IMR-90 (cell line): ENCODE measurements at places on chromosomes 5 and 9. TPM values are rescaled to one million over a fixed set of nuclear protein-coding genes. Genes with fewer than 3 reads are reported as not detected.

DNA sequence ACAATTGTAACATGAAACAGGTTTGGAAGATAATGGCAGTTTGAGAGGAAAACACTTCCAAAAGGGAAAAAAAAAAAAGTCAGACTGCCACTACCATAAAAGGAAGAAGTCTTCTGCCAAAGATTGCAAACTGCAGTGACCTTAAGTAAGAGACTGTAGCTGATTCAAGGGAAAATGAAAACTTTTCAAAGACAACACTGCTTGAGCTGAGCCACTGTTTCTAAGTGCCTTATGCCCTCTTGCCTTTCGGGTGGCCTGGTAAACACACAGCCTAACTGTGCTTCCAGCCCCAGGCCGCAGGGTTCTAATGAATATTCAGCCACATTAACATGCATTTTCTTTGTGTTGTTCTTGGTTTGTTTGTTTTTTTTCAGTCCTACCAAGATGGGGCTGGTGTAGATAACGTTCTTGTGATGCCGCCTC lies 354.6 kb downstream of the BNC2 start:
- peak; percentile 84 for DNase-seq

SERINC5 gene
- 7.2 and 8.1 TPM in 2 replicates for total RNA-seq

DNA sequence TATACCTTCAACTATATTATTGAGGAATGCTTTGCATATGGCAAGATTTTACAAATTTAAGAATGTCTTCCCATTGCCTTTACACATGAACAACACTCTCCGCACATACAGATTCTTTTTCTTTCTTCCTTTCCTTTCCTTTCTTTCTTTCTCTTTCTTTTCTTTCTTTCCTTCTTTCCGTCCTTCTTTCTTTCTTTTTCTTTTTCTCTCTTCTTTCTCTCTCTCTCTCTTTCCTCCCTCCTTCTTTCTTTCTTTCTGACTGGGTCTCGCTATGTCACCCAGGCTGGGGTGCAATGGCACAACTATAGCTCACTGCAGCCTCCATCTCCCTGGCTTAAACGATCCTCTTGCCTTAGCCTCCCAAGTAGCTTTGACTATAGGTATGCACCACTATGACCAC lies 13.8 kb downstream of the WDR31 start:
- no peak for DNase-seq

GRCh38 chr9:121840838-121841760 lies 189.7 kb downstream of the DAB2IP start:
- DNase-seq = no peak

GRCh38 chr9:88978034-88978433 lies 13.2 kb upstream of the S1PR3 start:
- no peak for DNase-seq

ZCCHC7 gene
- total RNA-seq = 21.4 and 28.7 TPM in 2 replicates

DNA sequence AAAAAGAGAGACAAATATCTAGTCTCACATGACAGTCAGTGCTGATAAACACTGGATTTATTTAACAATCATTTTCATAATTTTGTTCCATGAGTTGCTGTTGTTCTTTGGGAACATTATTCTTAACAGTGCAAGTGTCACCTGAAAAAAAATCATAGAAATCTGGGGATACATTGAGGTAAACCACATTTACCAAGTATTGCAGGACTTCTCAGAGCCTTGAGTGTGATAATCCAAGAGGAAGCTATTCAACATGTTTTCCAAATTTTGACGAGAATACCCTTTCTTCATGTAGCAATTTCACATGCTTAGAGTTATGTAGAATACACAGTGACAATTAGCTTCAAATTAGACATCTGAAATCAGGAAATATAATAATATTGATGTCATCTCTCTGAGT lies 108.5 kb downstream of the MEGF10 start:
- no peak for DNase-seq

- DNase-seq = peak; percentile 45
Measured at GRCh38 chr9:12849486-12850003, 74.7 kb downstream of the LURAP1L start.

- no peak for DNase-seq
Measured at GRCh38 chr5:148626081-148626613, 28.2 kb downstream of the HTR4 start.

SLC6A18 gene
- not detected in 2 replicates for total RNA-seq

DNA sequence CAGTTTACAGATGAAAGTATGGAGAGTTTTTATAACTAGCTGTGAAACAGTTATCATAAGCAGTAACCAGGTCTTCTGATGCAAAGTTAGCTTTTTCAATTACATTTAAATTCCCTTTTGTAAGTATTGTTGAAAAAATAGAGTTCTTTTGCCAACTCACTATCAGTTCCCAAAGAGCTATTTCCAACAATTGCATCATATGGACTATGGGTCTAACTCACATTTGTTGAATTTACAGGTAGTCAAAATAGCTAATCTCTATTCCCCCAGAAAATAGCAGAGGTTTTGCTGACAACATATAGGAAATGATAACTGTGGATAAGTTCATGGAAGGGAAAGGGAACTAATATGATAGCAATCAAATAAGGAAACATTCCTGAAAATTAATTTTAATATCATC lies 1.4 kb downstream of the SPINK1 start:
- DNase-seq = no peak

GRCh38 chr5:87572090-87572489 lies 159.4 kb upstream of the CCNH start:
- no peak for DNase-seq

GRCh38 chr5:163614787-163615186 lies 109.4 kb downstream of the MAT2B start:
- peak; percentile 58 for DNase-seq

DNA sequence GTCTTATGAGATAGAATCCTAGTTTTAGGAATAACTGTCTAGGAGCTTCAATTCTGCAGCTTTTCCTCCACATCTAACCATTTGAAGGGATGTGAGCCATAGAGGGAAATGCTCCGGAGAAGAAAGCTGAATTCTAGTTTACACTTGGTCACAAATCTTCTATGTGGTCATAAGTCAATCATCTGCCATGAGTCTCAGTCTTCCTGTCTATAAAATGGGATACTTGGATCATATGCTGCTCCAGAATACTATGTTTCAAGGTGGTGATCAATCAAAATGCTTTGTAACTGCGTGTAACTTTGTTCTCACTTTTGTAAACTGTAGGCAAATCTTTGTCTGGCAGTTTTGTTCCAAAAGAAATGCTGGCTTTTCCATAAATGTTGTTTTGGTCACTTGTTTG lies 152.0 kb upstream of the SV2C start:
- no peak for DNase-seq

DNA sequence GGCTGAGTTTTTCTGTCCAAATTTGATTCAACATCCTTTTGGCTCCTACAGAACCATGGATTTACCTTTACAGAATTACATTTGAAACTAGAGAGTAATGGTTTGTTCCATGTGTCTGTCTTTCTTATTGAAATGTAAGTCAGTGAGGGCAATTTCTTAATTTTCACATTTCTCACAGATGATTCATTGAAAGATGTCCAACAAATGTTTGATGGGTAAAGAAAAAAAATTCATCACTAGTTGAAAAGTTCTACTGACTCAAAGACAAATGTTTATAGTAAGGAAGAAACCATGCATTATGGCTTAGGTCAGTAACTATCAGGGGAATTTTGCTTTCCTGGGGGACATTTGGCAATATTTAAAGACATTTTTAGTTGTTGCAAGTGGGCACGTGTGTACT lies 131.6 kb upstream of the TRPM3 start:
- DNase-seq = no peak

DNA sequence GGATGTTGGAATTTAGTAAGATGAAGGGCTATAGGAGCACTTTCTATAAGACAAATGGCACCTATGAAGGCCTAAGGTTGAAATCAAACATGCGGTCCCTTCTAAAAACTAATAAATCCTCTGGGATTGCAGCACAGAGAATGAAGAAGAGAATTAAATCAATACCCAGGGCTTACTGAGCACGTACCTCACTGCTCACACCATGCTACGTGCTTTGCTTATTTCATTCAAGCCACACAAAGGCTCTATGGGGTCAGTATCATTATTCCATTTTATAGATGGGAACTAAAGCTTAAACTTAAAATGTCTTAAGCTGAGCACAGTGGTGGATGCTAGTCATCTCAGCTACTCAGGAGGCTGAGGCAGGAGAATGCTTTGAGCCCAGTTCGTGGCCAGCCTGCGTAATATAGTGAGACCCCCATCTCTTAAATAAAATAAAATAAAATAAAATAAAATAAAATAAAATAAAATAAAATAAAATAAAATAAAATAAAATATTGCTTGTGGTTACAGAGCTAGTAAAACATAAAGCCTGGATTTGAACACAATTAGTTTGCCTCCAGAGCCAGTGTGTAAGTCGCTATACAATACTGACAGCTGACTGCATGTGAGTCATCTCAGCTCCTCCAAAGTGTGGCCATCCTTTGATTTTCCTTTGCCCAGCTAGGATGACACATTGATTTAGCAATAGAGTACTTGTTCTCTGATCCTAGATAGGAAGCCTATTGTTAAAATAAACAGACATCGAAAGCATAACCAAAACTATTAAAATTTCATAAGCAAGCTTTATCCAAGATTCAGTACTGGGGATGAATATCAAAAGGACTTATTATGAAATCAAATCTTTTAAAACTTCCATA lies 20.9 kb upstream of the DPYSL3 start:
- peak; percentile 94 for DNase-seq

LHX3 gene
- total RNA-seq = not detected in 2 replicates

DNA sequence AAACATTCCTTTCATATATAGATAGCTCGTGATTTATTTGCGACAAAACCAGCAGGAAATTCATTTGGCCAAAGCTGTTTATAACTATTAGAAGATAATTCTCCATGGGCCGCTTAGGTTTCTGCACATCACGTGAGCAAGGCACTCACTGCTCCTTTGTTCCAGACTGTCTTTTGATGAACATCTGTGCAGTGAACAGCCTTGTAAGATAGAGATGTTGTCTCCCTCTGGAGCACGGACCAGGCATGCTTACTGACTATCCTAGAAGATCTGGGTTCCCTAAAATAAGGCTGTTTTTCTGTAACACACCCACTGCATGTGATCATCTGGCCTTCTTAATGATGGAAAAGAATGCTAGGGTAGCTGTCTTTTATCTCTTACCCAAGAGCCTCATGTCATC lies 30.9 kb downstream of the YIPF5 start:
- peak; percentile 37 for DNase-seq

DNA sequence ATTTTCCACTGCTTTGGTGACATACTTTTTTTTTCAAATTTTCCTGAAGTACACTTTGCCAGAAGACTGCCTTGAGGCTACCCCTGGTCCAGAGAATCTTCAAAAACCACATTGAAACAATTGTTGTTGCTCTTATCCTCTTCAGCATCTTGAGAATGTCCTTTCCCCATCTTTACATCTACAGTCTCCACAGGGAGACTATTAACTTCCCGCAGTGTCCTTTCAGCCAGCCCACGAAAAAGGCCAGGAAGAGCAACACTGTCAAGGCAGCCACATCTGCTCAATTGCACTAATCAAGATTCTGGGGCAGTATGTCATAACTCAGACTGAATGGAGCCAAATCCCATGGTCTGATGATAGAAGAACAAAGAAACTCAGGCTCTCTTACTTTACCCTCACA lies 148.3 kb downstream of the ENC1 start:
- DNase-seq = no peak

DNA sequence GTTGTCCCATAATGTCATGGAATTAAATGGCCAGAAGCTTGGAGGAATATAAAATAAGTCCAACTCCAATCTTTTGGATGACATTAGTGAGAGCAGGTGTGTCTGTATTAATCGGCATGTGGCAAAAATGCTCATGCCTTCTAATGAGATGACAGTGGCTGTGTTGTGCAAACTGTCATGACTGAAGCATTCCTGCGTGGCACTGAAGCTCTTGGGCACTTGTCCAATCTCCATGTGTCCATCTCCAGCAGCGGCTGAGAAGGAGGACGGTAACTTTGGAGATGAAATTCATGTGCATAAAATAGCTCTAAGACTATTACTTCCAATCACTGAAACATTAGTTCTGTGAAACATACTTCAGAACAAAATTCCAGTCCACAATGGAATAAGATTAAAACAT lies 697.5 kb upstream of the GRAMD2B start:
- DNase-seq = no peak

PCA3 gene
- total RNA-seq = not detected in 2 replicates

GRCh38 chr9:132141948-132142594 lies 19.8 kb upstream of the NTNG2 start:
- no peak for DNase-seq

TSSK1B gene
- under 0.01 and 0.18 TPM in 2 replicates for total RNA-seq

GRCh38 chr5:43020399-43020746 lies 19.7 kb downstream of the ANXA2R start:
- peak; percentile 59 for DNase-seq

WDR38 gene
- not detected in 2 replicates for total RNA-seq

ECPAS gene
- 54.8 and 78.9 TPM in 2 replicates for total RNA-seq

ITK gene
- total RNA-seq = not detected in 2 replicates

TTC33 gene
- 8.1 and 11.7 TPM in 2 replicates for total RNA-seq

DNA sequence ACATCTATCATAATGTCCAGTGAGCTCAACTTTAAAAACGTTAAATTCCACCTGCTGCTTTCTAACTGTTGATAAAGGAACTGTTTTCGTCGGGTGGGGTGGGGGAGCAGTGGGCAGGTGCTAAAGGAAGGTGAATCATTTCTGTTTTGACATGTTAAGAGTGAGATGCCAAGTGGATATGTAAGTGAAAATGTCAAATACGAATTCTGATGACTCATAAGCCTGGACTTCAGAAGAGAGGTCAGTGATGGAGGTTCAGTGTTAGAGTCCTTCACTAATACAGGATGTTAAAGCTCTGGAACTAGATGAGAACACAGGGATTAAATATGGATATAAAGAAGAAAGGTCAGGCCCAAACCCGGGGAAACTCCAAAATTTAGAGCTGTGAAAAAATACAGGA lies 617.9 kb upstream of the CTNND2 start:
- no peak for DNase-seq

DNA sequence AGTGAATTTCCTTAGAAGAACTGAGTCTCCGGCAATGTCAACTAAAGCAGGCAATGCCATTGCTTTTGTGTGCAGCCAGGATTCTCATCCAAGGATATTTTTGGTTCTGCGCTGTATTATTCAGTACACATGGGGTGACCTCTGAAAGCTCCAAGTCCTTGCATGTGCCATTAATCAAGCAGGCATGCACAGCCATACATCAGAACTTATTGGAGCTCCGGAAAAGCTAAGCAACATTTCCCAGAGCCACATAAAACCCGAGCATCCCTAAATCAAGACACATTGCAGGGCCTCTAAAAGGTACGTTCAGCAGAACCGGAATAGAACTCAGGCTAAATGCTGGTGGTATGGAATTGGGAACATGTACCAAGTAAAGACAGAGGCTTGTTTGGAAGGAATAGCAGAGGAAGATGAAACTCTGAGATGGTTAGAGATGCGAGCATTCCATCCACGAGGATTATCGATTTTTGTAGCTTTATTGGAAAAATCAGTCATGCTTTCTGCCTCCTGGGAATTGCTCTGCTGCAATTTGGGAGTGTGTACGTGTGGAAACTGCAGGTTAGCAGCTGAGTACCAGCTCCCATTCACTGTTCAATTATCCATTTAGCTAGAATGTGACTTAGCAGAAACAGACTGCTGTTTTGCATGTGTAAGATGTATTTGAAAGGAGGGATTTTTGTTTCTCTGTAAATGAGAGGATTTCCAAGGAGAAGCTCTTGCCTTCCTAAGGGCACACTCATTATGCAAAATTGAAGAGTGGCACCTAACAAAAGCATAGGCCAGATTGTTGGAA lies 143.7 kb upstream of the WWC1 start:
- no peak for DNase-seq

KLF4 gene
- 1.3 and 2.2 TPM in 2 replicates for total RNA-seq
